ENCODE measurements at places on chromosomes 2 and 18.

DNA sequence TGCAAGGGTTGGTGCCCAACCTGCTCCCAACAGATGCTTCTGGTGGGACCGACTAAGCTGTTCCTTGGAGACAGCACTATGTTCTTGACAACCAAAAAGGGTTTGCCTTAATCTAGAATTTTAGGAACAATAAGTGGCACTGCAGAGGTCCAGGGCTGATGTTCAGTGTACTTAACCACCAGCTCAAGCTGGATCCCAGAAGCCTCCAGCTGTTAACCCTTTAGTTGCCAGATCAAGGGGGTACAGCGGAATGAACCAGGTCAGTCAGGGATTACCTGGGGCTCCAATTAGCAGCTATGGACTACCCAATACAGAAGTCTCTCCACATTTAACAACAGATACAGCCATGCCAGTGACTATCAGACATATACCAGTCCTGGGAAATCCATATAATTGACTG lies 3.5 kb downstream of the GPR75 start:
- DNase-seq: no peak

GRCh38 chr18:42860011-42860410 lies 255.5 kb downstream of the RIT2 start:
- DNase-seq: peak; percentile 62

GRCh38 chr2:189327879-189328847 lies 113.1 kb upstream of the WDR75 start:
- no peak for DNase-seq

- peak; percentile 58 for DNase-seq
Measured at GRCh38 chr2:85865539-85866164, 23.1 kb downstream of the ST3GAL5 start.

- DNase-seq: no peak
Measured at GRCh38 chr18:8699948-8700347, 5.4 kb upstream of the MTCL1 start.

- DNase-seq: peak; percentile 24
Measured at GRCh38 chr2:53021292-53021691, 746.3 kb upstream of the CHAC2 start.

Measured in iris pigment epithelial cell (primary cell).